ENCODE measurements at places on chromosomes 6 and 20. TPM values are rescaled to one million over a fixed set of nuclear protein-coding genes. Genes with fewer than 3 reads are reported as not detected.

The CYP21A2 gene
- total RNA-seq, result not detected

DNA sequence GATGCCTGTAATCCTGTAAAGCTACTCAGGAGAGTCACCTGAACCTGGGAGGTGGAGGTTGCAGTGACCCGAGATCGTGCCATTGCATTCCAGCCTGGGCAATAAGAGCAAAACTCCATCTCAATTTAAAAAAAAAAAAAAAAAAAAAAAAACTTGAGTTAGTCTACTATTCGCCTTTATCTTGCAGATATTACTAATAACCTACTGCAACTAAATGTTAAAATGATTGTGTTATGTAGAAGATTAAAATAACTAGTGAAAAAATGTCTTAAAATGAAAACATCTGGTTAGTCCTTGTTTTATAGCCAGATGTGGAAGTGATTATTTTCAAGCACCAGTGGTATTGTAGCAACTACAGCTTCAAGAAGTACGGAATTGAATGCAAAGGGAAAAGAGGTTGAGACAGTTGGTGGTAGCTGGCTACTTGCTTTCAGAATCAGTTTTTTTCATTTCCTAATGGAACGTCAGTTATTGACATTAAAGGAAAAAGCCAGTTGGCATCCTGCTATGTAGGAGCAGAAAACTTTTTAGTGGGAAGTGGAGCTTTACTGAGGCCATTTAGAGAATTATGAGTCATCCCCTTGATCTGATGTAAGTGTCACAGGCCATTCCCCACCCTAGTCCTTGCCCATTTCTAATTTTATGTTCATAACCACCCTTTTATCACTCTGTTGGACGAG lies 43.8 kb upstream of the DYNLRB1 start:
- no peak for DNase-seq

- peak; percentile 69 for DNase-seq
These were observed 70.9 kb downstream of the SYNE1 start for GRCh38 chr6:152566103-152566875.

The PPP1R16B gene
- total RNA-seq, result 62.3 TPM

The RAB44 gene
- total RNA-seq, result 0.09 TPM

DNA sequence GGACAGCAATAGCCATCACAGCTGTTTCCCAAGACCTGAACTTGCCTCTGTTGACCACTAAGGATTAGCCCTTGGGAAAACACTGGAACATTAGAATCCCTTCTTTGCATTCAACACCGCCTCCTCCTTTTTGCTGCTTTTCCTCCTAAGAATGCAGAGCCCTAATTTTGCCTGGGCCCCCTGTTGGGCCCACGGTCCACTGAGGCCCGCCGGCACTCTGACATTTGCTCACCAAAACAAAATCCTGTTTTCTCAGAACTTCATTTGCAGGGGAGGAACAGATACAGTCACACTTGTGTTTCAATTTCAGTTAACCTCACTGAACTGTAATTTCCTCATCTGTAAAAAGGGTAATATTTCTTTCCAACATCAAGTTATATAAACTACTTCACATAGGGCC lies 116.0 kb upstream of the JARID2 start:
- DNase-seq, result no peak

- no peak for DNase-seq
These were observed 352.5 kb downstream of the MAFB start for GRCh38 chr20:40336533-40336932.

- no peak for DNase-seq
These were observed 80.8 kb upstream of the PHACTR1 start for GRCh38 chr6:12635813-12636212.

- peak; percentile 39 for DNase-seq
These were observed 42.5 kb downstream of the EIF2S2 start for GRCh38 chr20:34069341-34070078.

The ABHD16B gene
- total RNA-seq, result not detected

DNA sequence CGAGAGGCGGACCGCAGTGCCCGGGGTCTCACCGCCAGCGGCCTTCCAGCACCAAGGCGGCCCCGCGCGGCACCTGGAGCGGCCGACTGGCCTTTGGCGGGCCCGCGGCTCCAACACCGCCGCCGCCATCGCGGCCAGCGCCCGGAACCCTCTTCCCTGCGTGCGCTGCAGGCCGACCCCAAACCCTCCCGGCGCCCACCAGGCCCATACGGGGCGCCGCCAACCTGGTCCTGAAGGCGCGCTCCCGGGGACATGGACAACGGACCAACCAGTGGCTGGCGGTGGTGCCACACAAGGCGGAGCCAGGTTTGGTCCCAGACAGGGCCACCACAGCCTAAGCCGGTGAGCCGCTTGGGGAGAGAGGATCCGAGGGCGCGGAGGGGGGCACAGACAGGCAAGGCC lies 1514.8 kb upstream of the DEFB115 start:
- DNase-seq, result no peak

DNA sequence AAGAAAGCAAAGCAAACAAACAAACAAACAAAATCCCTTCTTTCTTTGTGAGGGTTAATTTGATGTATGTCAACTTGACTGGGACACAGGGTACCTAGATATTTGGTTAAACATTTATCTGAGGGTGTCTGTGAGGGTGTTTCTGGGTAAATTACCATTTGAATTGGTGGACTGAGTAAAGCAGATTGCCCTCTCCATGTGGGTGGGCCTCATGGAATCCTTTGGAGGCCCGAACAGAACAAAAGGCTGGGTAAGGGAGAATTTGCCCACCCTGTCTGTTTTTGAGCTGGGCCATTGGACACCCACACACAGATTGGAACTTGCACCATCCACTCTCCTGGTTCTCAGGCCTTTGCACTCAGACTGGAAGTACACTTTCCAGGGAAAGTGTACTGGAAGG lies 628.8 kb upstream of the CITED2 start:
- DNase-seq, result no peak

GRCh38 chr6:40352527-40353170 lies 234.5 kb downstream of the LRFN2 start:
- DNase-seq, result no peak

DNA sequence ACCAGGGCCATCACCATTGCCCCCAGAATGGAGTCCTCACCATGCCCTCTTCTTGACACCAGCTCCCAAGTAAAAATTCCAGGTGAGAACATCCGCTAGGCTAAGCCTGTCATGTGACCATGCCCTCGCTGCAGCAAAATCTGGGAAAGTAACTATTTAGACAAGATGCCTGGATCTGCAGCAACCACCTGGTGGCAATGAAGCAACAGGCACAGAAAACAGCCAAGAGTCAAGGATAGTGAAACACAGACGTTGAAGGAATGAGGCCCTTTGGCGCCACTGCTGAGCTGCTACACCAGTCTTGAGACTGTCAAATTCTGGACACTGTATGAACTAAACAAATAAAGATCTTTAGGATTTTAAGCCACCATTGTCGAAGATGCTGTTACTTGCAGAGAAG lies 30.1 kb upstream of the TGM6 start:
- no peak for DNase-seq

The RAE1 gene
- total RNA-seq, result 52.5 TPM

GRCh38 chr20:48791666-48792071 lies 36.1 kb downstream of the PREX1 start:
- no peak for DNase-seq

DNA sequence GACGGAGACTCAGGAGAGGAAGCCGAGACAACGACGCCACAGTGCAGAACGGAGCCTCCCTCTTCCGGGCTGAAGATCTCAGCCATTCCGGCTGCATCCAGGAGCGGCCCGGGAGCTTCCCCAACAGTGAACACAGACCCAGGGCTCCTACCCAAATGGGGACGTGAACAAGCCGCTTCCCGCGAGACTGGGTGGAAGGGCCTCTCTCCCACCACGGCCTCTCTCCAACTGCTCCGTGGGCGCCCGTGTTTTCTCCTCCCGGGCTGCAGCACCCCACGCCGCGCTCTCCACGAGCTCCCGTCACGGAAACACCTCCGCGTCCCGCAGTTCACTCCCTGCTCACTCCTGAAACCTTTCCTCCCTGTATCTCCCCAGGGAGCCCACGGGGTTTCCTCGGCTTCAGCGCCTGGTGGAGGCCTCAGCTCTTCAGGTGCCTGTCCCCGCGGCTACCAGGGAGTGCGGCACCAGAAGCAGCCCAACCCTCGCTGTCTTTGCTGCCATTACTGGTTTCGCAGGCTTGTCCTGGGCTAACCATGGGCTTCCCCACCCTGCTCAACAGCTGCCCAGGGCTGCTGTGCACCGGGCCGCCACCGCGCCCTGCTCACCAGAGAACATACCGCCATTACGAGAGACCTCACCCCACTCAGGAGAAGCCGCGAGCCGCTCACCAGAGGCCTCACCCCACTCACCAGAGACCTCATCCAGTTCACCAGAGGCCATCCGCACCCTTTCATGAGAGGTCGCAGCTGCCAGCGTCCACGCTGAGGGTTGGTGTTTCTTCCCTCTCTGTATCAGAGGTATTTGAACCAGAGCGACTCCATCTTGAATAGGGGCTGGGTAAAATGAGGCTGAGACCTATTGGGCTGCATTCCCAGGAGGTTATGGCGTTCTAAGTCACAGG lies 922.8 kb downstream of the QKI start:
- DNase-seq, result no peak

The STX11 gene
- total RNA-seq, result 38.3 TPM

- DNase-seq, result peak; percentile 31
These were observed 1.2 kb downstream of the FOXO3 start for GRCh38 chr6:108561742-108562502.

GRCh38 chr6:141965016-141965545 lies 167.6 kb upstream of the GJE1 start:
- DNase-seq, result no peak

- DNase-seq, result no peak
These were observed 38.6 kb downstream of the AKIRIN2 start for GRCh38 chr6:87663434-87663833.

The NOX3 gene
- not detected for total RNA-seq

GRCh38 chr20:61801857-61802442 lies 263.7 kb downstream of the TAF4 start:
- no peak for DNase-seq

DNA sequence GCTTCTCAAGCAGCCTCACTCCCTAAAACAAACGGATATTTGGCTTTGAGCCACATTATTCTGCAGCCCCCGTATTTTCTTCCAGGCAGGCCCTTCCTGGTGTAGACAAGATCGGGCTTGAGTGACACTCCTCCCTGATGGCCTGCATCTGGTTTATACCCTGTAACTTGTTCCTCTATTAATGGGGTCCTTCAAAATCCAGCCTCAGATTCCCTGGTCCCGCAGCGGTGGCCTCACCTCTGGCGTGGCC lies 375 bp upstream of the TMEM14C start:
- DNase-seq, result no peak

- DNase-seq, result no peak
These were observed 45.5 kb downstream of the IRF4 start for GRCh38 chr6:437037-437392.

The CCR6 gene
- total RNA-seq, result 0.23 TPM

DNA sequence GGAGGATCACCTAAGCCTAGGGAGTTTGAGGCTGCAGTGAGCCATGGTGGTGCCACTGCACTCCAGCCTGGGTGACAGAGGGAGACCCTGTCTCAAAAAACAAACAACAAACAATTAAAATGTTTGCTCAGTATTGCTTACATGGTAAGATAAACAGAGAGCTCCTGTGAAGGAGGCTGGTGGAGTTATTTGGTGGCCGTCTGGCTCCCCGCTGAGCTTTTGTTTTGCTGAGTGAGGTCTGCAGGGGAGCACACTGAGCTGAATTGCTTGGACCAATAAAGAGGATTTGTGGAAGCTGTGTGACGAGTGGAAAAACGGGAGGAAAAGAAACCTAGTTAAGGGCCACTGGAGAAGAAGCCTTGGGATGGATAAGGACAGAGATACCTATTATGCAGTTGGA lies 41.1 kb upstream of the BMP6 start:
- DNase-seq, result no peak
